Hepatocyte (in vitro differentiated cells): ENCODE measurements at places on chromosomes 12 and 14. TPM values are rescaled to one million over a fixed set of nuclear protein-coding genes. Genes with fewer than 3 reads are reported as not detected.

EID3 gene
- 8.0 and 10.1 TPM in 2 replicates for total RNA-seq

CFAP73 gene
- not detected in 2 replicates for total RNA-seq

VDR gene
- 2.6 and 3.2 TPM in 2 replicates for total RNA-seq

PHLDA1 gene
- 47.9 and 50.8 TPM in 2 replicates for total RNA-seq

TEX52 gene
- not detected in 2 replicates for total RNA-seq

TAS2R31 gene
- 6.2 and 9.4 TPM in 2 replicates for total RNA-seq

RTN1 gene
- total RNA-seq: 1.1 and 1.6 TPM in 2 replicates

NRXN3 gene
- total RNA-seq: 4.3 and 5.7 TPM in 2 replicates

STAC3 gene
- 0.23 and 1.1 TPM in 2 replicates for total RNA-seq

RFX4 gene
- total RNA-seq: not detected in 2 replicates

POTEG gene
- not detected in 2 replicates for total RNA-seq

FGF23 gene
- total RNA-seq: 2.6 and 3.1 TPM in 2 replicates

FAIM2 gene
- total RNA-seq: 1.4 and 5.0 TPM in 2 replicates

TMEM30B gene
- 15.8 and 18.2 TPM in 2 replicates for total RNA-seq

RASSF8 gene
- 46.2 and 46.9 TPM in 2 replicates for total RNA-seq
